Small intestine (tissue), 16 donors: ENCODE measurements at places on chromosomes 4 and X. TPM values are rescaled to one million over a fixed set of nuclear protein-coding genes. Genes with fewer than 3 reads are reported as not detected.

Gene FRMD7
- not detected for polyA plus RNA-seq

Gene PNMA5
- polyA plus RNA-seq = 0.56 TPM

Gene PHEX
- polyA plus RNA-seq = 0.54 TPM

Gene NKX1-1
- not detected for polyA plus RNA-seq

Gene IL2
- polyA plus RNA-seq = 0.62 TPM

Gene FRMPD4
- not detected for polyA plus RNA-seq

Gene ETDA
- polyA plus RNA-seq = not detected

Gene SMARCA5
- polyA plus RNA-seq = 14.9 TPM

Gene DLG3
- polyA plus RNA-seq = 27.6 TPM

Gene CXCL8
- 8.6 TPM for polyA plus RNA-seq

- DNase-seq = no peak
These were observed 4.8 kb upstream of the MAP7D3 start for GRCh38 chrX:136256026-136256425.

DNA sequence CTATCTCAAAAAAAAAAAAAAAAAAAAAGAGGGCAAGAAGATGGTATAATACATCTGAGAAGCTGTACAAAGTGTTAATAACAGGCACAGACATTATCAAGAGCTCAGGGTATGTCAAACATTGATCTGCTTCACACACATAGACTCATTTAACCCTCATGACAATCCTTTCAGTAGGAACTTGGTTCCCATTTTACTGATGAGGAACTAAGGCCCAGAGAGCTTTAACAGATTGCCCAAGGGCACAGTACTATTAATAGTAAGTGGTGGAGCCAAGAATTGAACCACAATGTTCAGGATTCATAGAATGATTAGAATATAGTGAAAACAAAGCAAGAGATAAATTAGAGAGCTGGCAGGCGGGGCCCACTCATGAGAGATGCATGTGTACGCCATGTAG is 154.4 kb downstream of the EFHC2 start:
- DNase-seq = no peak

DNA sequence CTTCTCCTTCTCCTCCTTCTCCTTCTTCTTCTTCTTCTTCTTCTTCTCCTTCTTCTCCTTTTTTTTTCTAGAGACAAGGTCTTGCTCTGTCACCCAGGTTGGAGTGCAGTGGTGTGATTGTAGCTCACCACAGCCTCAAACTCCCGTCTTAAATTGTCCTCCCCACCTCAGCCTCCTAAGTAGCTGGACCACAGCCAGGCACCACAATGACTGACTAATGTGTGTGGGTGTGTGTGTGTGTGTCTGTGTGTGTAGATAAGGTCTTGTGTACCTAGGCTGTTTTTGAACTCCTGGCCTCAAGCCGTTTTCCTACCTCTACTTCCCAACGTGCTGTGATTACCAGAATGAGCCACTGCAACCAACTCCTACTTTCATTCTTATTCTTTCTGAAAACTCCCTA is 390.9 kb downstream of the ADAM29 start:
- DNase-seq = no peak

DNA sequence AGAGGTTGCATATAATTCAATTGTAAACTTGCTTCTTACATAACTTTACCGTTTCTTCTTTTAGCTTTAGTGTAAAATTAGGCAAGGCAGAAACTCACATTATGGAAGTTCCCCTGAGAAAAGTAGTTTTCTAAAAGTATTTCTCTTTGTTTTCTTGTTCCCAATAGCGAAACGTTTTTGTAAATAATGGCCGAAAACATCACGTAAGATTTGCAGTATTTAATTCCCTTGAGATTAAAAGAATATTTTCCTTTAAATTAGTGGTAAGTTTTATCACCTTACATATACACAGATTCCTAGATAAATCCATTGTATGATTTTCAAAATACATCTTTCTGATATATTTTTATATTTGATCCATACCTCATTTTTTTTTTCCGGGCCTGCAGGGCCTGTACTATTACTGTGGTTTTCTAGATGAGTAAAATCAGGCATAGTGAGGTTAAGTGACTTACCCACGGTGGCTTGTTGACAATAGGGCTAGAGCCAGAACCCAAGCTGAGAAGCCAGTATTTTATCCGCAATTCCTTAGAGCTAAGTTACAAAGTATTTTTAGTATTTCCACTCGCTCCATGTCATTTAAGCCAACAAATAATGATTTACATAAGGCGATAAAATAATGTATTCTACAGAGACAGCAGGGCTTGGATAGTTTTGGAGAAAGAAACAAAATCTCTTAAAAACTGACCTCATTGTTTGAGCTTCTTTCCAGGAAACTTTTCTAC is 82.2 kb upstream of the VEGFC start:
- DNase-seq = no peak

GRCh38 chr4:156496797-156497196 is 474.8 kb downstream of the PDGFC start:
- no peak for DNase-seq

DNA sequence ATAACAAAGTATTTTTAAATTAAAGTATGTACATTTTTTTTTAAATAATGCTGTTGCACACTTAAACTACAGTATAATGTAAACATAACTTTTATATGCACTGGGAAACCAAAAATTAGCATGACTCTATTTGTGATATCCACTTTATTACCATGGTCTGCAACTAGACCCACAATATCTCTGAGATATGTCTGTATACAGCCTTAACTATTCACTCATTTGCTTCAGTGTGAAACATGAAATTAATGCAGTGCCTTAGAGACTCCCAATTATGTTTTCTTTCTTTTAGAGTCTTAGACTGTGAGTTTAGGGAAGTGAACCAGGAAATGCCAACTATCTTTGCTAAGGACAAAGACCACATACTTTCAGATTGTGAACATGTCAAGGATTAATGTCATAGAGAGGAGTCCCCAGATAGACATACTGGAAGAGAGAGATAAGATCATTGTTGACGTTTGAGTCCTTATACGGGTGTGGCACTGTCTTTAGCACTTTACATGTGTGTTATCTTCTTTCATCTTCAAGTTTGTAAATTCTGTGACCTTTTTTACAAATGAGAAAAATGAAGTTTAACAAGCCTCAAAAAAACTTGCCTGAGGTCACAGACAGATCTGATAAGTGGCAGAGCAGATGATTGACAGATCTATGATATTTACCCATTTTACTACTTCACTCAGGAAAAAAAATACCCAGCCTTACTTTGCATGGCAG is 23.2 kb downstream of the CXorf58 start:
- DNase-seq = no peak

GRCh38 chr4:139950568-139950967 is 203.4 kb downstream of the MAML3 start:
- DNase-seq = peak; percentile 39

- DNase-seq = no peak
These were observed 345.8 kb upstream of the CASK start for GRCh38 chrX:42269186-42269585.

- DNase-seq = no peak
These were observed 52.3 kb upstream of the KLF3 start for GRCh38 chr4:38611676-38612075.

DNA sequence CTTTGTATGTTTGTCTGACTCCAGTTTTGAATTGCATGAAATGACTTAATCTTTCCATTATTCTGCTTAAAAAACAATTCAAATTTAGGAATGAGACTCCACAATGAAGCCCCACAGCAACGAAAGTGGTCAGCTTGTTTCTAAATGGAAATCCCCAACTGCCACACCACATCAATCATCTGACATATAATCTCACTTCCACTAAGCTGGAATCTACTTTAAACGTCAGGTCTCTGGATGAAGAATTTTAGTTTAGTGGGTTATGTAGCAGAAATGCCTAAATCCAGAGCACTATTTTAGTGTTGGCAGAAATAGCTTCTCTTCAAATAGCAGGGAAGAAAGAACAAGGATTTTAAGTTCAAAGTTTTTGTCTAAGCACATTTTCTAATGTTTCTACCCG is 1.7 kb upstream of the BMP2K start:
- no peak for DNase-seq

DNA sequence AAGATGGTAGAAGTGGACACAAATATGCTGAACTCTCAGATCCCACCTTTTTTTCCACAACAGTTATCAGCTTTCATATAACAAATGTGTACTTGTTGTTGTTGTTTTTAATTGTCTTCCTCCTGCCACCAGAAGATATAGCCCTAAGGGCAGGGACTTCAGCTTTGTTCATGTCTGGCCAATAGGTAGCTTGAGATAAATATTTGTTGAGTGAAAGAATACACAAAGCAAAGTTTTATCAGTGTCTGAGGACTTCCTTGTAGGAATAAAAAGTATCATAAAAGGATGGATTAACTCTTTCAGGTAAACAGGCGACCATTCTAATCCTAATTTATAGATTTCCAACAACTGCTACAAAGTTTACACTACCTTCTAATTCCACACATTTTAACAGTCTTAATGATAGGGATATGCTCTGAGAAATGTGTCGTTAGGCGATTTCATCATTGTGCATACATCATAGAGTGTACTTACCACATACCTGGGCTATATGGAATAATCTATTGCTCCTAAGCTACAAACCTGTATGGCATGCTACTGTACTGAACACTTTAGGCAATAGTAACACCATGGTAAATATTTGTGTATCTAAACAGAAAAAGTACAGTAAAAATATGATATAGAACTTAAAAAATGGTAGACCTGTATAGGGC is 186.1 kb downstream of the ATOH1 start:
- DNase-seq = peak; percentile 7

- DNase-seq = no peak
These were observed 136.2 kb downstream of the PALLD start for GRCh38 chr4:168633064-168633463.

DNA sequence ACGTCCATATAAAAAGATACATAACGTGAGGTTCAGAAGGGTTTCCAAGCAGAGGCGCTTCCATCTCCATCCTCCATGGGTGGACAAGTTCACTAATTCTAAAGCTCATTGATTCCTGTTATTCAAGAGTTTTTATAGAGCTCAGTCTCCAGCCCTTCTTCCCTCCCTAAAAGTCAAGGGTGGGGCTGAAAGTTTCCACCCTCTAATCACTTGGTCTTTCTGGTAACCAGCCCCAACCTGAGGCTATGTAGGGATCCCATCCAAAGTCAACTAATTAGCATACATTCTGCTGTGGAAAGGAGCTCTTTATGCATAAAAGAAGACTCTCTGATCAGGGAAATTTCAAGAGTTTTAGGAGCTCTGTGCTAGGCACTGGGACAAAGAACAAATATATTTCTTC is 46.9 kb upstream of the VEGFC start:
- DNase-seq = no peak

- DNase-seq = no peak
These were observed 285.6 kb downstream of the SHOX start for GRCh38 chrX:916230-916599.

DNA sequence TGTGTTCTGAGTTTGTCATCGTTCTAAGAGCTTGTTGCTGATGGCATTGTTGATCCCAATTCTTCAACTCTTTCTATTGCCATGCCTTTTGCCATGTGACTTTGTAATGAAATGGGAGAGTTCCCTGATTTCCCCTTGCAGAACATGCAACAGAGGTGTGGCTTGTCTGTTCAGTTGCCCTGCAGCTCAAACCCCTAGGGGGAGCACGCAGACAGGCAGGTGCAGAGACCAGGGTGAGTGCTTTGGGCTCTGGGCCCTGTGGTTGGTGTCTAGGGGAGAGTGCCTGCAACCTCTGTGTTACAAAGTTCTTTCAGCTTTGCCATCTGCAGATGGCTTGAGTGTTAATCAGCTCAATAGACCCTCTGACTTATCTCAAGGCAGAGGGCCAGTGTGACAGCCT is 332.7 kb downstream of the MID1IP1 start:
- DNase-seq = peak; percentile 45

DNA sequence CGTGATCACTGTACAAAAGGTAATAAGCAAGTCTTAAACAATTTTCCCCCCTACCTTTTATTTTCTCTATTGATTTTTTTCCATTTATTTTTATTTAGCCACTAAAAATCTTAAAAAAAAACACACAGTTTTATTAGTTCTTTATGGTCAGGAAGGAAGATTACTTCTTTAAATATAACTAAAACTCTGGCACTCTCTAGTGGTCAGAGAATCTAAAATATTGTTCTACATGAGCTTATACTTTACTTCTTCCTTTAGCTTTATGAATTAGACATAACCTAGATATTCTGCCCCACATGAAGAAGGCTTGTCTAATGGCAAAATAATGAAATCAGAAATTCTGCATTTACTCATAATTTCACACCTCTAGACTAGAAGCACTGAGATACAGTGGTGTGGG is 135.2 kb downstream of the PDE5A start:
- DNase-seq = peak; percentile 21

- DNase-seq = no peak
These were observed 14.5 kb downstream of the WDFY3 start for GRCh38 chr4:84952004-84952403.

DNA sequence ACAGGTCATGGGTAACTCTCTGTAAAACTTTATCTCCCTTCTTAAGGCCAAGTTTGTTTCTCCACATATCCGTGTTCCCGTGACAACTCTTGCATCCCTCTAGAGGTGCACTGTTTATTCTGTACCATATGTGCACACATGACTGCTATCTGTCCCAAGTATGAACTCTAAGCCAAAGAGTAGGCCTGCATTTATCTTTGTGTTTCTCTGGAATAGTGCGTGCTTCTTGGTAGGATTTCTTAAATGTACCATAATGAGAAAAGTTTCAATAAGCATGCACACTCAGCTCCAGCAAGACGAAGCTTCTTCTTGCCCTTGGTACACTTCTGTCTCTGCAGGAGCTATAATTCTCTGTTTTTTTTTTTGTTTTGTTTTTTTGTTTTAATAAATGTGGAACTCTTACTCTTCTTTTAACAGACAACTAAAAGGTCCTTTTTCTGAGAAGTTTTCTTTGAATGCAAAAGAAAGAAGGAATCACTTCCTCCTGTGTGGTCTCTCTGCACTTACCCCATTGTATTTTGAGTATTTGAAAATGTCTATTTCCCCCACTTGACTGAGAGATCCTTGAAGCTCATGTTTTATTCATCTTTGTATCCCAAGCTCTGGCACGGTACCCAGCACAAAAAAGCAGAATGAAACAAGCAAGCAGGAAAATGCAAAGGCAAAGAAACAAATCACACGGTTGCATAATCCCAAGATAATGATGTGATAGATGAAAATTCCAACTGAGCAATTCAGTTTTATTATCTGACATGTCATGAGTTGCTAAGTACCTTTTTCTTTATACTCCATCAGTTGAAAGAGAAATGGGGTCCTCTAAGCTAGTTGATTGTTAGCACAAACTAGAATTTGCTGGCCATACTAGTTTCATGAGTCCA is 521.9 kb upstream of the BOD1L1 start:
- DNase-seq = no peak

DNA sequence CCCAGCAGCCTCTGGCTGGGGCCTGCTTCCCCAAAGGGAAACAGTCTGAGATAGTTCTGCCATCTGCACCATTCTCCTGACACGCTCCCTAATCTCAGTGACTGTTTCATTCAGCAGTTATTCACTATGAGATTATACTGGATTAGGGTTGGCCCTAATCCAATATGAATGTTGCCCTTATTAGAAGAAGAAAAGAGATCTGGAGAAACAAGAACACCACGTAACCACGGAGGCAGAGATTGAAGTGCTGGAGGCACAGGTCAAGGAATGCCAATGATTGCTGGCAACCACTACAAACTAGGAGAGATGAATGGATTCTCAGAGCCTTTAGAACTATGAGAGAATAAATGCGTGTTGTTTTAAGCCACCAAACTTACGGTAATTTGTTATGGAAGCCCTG is 7.4 kb downstream of the ACOX3 start:
- DNase-seq = no peak
